ENCODE measurements at places on chromosomes 13 and 19.

- DNase-seq = no peak
Observed at GRCh38 chr19:27752530-27753184, 1460.3 kb downstream of the UQCRFS1 start.

DNA sequence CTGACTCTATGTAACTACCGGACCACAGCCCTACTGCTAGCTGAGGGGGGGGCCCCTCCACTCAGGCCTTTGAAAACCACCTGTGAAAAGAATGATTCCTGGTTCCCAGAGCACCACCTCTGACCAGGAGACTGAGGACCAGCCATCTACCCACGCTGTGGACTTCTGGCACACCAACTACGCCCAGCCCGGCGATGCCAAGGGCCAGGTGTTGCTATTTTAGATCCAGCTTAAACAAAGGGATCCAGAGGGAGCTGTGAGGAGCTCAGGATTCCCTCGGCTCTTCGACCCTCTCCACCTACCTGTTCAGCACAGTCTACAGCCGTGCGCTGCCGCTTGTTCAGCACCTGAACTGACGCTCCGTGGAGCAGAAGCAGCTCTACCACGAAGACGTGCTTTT lies 23.0 kb downstream of the PDCD5 start:
- DNase-seq = no peak

DNA sequence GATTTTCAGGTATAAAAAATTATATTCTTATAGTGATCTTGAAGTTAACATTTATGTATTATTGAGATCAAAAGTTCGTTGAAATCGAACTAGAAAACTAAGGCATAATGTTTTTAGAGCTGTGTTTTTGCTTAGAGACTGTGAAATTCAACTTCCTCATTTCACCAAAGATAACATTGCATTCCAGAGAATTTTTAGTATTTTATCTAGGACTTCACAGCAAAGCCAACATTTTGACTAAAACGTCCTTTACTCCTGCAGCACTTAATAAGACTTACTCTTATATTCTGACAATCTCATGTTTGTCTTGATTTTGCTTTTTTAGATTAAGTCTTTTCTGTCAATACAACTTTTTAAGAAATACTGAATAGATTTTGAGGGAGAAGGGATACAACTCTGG lies 4.7 kb downstream of the KCTD4 start:
- no peak for DNase-seq

GRCh38 chr13:39313721-39314120 lies 275.5 kb downstream of the NHLRC3 start:
- DNase-seq = no peak

GRCh38 chr13:73622381-73622780 lies 511.8 kb downstream of the KLF12 start:
- DNase-seq = no peak
